ENCODE measurements at places on chromosomes 12 and 14.

DNA sequence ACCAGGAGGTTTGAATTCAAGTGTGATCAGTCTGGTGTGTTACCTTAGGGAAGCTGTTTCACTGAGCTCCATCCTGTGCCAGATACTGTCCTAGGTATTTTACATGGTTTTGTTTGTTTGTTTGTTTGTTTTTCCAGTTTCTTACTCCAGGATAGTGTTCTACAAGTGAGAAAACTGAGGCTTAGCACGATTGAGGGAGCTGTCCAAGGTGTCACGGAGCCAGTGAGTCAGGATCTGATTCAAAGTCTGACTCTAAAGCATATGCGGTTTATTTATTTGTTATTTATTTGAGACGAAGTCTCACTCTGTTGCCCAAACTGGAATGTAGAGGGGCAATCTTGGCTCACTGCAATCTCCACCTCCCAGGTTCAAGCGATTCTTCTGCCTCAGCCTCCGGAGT, 79.7 kb upstream of the GNG2 start:
- DNase-seq: no peak

- no peak for DNase-seq
Measured at GRCh38 chr12:13851828-13852227, 129.6 kb downstream of the GRIN2B start.

DNA sequence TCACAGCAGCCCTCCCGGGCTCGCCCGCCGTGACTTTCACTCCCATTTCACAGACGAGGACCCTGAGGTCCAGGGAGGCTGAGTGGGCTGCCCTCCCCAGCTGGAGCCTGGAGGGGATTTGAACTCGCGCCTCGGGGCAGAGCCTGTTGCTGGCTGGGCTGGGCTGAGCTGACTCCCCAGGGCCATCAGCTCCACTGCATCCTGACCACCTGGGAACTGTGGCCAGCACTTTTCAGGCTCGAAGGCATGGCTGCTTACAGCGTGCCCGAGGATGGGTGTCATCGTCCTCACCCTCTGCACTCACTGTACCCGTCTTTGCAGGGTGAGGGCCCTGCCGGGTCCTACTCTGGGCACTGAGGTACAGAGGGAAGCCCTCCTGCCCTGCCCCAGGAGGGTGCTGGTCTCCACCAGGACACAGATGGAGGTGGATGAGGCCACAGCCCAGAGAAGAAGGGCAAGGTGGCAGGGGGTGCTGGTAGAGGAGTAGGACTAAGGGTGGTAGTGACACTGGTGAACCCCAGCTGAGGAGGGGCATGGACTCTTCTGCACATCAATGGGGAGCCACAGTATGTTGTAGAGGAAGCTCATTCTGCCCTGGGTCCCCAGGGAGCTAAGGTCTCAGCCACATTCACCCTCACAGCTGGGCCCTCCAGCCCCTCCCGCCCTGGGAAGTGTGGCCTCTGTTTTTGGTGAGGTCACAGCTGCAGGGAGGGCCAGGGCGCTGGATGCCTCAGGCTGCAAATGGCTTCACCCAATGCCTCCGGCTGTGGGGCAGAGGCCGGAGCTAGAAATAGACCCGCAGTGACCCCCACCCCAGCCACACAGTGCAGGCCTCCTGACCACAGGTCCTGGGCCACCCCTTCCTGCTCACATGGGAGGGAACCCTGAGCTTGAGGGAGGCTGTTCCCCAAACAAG, 365.1 kb upstream of the SFSWAP start:
- no peak for DNase-seq

DNA sequence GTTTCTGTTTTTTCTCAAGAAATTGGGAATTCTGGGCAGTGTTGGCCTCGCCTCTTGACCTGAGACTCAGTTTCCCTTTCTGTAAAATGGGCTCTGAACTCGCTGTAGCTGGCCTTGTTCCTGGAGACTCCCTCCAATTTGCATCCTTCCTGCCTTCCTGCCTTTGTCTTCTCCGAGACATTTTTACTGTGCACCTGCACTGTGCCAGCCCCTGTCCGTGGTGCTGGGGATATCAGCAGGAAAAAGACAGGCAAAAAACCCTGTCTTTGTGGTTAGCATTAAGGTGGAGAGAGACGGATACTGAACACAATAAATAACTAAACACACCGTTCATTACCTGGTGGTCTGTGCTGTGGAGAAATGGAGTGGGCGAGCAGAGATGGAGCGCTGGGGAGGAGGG, 129.8 kb downstream of the AACS start:
- DNase-seq: no peak

- no peak for DNase-seq
Measured at GRCh38 chr12:90951432-90952105, 3.4 kb downstream of the CCER1 start.

GRCh38 chr12:121114019-121114639, 18.5 kb upstream of the P2RX7 start:
- no peak for DNase-seq

DNA sequence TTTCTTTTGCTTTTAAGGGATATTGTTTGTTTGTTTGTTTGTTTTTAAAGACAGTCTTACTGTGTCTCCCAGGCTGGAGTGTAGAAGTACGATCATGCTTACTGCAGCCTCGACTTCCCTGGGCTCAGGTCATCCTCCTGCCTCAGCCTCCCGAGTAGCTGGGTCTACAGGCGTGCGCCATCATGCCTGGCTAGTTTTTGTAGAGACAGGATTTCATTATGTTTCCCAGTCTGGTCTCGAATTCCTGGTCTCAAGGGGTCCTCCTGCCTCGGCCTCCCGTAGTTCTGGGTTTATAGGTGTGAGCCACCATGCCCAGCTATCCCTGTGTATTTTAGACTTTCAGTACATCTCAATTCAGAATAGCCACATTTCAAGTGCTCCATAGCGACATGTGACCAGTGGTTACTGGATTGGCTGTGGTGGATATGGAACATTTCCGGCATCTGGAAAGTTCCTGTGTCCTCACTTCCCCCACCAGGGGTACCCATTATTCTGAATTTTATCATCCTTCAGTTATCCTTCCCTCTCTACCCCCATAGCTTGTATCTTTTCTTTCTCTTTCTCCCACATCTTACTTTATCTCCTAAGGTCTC, 61.1 kb downstream of the HRK start:
- no peak for DNase-seq

- no peak for DNase-seq
Measured at GRCh38 chr12:14273913-14274311, 91.6 kb upstream of the ATF7IP start.

GRCh38 chr14:105090493-105091053, 25.3 kb upstream of the GPR132 start:
- no peak for DNase-seq

GRCh38 chr14:34971801-34972200, 11.0 kb upstream of the SRP54 start:
- no peak for DNase-seq

DNA sequence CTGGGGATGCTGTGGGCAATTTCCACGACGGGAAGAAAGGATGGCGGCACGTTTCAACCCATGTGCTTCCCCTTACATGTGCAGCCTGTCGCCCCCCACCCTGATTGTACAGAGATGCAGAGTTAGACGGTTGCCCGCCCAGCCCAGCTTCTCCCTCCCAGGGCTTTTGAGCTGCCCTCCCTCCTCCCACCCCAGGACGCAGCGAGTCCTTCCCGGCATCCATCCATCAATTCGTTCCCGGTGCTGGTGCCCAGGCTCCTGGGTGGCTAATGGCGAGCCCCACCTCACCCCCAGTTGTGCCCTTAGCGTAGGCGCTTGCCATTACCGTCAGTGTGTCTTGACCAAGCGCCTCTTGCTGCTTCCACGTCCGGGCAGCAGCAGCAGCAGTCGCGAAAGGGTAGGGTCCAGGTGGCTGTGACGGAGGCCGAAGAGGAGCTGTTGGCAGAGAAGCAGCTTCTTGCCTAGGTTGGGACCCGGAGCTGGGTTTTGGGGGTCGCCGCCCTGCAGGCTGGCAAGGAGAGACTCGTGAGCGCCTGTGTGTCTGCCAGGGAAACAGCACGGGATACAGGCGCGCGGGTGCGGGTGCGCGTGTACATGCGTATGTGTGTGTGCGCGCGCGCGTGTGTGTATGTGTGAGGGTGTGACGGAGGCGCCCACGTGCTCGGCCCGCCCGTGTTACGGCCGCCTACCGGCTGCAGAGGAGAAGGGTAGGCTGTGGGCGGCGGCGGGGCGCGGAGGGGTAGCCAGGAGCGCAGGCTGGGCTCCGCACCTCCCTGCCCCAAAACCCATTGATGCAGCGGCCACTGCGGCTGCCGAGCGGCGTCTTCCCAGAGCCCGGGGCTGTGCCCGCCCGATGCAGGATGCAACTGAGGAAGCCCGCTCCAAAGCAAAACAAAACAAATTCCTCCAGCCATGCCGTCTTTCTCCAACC, at the start of gene SLC6A15:
SLC6A15 (minus strand) TSS at position 602 of the 931 bp plus-strand sequence. CDS start 20,679 bp downstream, outside the sequence.
- DNase-seq: no peak

- DNase-seq: no peak
Measured at GRCh38 chr14:104337351-104337750, 199.0 kb downstream of the KIF26A start.

DNA sequence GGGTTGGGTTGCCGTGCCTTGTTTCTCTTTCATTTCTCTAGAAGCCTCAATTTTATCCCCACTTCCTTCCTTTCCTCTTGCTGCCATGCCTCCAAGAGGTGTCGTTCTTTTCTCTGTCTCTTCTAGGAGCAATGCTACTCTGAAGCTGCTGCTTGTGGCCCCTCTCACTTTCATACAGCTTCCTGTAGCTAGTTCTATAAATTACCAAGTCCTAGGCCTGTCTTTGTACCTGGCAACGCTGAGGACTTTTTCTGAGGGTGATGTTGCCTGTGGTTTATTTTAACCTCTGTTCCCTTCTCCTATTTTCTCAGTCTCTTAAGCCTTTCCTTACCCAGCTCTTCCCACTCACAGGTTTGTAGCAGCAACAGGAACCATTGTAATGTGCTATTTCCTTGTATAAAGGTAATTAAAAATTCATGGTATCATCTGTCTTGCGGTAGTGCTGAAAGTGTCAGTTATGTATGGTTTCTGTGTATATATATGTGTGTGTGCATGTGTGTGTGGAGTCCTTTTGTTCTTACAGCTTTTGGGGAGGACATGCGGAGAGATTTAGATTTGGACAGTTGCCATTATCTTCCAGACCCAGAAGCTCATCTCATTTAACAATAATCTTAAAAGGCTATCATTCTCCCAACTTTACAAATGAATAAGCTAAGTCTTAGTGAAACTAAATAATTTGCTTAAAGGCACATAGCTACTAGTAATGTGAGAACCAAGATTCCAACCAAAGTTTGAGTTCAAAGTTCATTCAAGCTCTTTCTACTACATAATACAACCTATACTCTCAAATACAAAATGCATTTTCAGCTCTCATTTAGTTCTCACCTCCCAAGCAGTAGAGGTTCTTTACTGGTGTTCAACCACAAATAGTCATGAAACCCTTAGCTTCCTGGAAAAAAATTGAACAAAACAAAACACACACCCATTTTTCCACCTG, 43.8 kb downstream of the DDHD1 start:
- DNase-seq: peak; percentile 21

DNA sequence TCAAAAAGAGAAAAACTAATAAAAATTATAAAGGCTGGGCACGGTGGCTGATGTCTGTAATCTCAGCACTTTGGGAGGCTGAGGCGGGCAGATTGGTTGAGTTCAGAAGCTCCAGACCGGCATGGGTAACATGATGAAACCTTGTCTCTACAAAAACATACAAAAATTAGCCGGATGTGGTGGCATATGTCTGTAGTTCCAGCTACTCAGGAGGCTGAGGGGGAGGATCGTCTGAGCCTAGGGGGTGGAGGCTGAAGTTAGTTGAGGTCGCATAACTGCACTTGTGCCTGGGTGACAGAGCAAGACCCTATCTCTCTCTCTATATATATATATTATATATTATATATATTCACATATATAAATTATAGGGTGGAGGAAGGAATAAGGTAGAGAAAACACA, 32.5 kb upstream of the ANO2 start:
- DNase-seq: no peak

- no peak for DNase-seq
Measured at GRCh38 chr14:26276757-26277156, 321.1 kb downstream of the NOVA1 start.

GRCh38 chr12:90368081-90368480, 586.9 kb downstream of the CCER1 start:
- DNase-seq: no peak

DNA sequence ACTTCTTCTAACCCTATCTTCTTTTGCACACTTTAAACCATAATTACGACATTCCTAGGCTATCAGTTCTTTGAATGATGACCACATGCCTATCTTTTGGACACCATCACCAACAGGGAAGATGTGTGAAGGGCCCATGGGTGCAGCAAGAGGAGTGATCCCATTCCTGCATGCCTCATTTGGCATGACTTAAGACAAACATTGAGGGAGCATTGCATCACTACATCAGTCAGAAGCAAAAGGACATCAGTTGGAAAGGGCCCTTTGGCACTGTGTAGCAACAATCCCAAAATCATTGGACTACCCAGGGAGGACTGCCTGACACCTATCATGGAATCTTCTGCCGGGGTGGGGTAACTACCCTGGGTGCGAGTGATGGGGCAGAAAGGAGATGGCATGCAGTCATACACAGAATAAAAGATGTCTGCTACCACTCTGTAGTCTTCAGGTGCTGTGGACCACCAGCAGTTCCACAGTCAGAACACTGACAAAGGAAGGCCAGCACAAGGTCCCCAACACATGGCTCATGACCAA, 10.7 kb upstream of the TMBIM6 start:
- DNase-seq: no peak

- no peak for DNase-seq
Measured at GRCh38 chr14:91280129-91280528, 35.6 kb upstream of the GPR68 start.

- no peak for DNase-seq
Measured at GRCh38 chr14:22469538-22470303, 119.3 kb downstream of the DAD1 start.

DNA sequence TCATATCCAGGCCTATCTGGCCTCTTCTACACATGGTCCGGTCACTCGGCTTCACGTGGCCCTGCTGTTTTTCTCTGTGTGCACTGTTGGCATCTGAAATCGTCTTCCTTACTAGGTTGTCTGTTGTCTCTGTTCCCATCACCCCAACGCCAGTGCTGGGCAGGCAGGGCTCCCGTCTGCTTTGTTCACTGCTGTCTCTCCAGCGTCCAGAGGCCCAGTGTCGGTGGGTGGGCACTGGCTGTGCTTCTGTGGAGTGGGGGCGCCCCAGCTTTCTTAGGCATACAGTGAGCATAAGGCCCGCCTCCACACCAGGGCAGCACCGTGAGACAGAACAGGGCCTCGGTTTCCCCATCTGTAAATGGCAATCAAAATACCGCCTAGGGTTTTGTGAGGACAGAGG, 153.1 kb downstream of the BCL11B start:
- no peak for DNase-seq

- no peak for DNase-seq
Measured at GRCh38 chr14:98069712-98070171, 1202.3 kb downstream of the BCL11B start.

DNA sequence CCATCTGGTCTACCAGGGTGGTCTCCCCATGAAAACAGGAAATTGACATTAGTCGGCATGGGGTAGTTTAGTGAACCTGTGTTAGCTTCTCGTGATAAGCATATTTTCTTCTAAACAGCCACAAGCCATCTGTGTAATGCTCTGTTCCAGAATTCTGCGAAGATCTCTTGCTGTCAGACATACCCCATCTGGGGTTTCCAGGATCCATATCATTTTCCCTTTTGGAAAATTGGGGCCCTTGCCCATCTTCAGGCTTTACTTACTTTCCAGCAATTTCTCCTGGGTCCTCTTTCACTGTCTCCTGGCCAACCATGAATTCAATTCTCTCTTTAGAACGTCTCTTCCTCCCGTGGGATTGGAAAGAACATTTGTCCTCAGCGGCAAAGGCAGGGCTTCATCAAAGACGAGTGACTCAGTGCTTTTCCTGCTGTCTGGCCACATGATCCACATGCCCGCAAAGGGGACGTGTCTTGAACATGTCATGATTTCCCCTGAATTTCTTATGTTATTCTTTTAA, 21.4 kb upstream of the NCOR2 start:
- DNase-seq: no peak

All from GM04504 (cell line).